Stimulated activated CD4-positive, alpha-beta T cell treated with anti-CD3 and anti-CD28 coated beads, Interleukin-2, amount 100 ng/mL, for 48 hours (primary cell): ENCODE measurements at places on chromosomes 5 and 9.

DNA sequence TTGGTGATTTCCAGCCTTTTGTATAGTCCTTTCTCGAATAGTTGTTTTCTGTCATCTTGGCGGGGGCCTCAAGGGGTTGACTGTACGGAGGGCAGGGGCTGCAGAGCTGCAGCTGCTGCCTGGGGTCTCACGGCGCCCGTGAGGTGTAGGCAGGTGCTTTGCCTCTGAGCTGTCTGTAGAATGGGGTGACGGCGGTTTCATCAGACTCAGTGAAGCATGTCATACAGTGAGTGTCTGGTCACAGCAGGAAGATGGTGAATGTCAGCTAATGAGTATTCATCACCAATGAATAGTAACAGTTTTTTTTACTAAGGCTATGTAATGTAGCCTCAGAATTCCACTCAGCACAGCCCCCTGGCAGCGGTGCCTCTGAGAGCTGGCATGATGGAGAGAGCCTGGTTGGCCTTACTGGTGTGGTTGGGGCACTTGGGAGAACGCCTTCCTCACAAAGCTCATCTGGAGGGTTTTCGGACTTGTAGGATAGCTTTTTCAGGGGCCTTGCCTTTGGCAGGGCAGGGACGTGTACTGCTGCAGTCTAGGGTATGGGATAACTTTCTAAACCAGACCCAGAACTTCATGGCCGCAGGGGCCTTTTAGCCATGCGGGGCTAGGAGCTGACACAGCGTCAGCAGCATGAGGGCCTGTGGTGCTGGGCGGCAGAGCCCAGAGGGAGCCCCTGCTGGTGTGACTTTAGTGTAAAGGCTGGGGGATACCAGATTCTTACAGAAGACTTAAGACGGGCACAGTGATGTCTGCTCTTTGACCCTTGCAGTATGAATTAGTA is 15.0 kb downstream of the TENT4A start:
- no peak for DNase-seq

- no peak for DNase-seq
These were observed 653.6 kb downstream of the RAB3C start for GRCh38 chr5:59236448-59236847.

DNA sequence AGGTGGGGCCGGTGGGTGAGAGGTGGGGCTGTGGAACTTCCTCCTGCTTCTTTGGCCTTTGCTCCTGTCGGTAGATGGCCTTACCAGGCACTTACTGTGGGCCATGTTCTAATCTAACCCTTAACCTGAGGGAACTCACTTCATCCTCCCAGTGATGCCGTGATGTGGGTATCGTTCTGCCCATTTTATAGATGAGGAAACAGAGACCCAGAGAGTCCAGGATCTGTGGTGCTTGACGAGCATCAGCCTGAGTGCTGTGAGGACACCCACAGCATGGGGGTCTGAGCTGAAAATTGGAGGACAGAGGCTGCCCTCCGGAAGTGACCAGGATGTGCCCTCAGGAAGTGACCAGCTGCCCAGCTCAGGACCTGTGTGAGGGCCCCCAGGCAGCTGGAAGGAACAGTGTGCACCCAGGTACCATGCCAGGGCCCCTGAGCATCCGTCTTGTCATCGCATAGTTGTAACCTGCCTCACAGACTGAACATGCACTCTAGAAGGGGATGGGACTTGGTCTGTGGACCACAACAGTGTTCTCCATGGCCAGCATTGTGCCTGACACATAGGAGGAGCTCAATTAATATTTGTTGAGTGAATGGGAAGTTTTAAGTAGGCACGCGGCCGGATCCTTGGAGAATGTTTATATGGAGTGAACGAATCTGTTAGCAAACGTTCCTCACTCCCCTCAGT is 8.5 kb downstream of the NEK6 start:
- no peak for DNase-seq

- DNase-seq: no peak
These were observed 12.6 kb downstream of the QSOX2 start for GRCh38 chr9:136232969-136233368.

DNA sequence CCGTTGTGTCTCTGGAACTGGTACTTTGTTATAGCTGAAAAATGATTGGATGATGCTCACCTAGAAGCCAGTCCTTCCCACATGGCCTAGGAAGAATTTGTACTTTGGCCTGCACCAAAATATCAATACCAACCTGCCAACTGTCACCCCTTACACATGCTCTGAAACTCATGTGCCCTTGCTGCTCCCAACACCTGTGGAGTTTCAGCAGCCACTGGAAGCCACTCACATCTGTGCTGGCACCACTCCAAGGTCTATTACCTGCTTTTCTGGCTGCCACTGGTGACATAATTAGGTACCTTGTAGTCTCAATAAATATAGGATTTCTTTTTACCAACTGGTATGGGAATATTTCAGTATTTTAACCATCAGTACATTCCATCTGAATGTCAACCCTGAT is 363.6 kb downstream of the SH3GL2 start:
- DNase-seq: no peak

DNA sequence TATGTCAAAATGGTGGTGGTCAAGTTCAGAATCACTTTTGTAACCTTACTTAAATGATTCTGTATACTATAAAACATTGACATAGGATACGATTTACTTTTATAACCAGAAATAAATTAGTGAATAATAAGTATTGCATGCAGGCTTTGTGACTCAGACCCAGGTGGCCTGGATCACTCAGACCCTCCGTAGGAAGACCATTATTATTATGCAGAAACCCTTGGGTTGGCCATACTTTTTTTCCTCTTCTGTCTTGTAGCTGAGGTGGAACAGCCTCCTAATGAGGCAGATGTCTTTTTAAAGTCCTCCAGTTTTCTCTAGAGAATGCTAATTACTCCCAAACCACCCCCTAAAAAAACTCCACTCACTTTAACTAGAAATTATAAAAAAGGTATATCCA is 121.9 kb downstream of the LPAR1 start:
- DNase-seq: no peak

DNA sequence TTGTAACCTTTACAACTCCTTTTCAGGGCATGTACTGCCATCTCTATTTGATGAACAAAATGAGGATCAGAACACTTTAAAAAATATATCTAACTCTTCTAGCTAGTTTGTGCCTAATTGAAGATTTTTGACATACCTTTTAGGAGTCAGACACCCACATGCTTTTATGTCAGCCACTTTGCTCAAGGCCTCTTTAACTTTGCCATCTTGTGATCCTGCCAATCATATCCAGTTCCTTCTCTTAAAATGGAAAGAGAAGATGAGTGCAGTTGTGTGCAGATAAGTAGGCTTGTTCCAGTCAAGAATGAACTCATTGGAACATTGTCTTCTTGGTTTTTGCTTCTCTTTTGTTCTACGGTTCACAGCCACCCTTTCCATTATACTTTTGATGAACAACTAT is 425.6 kb upstream of the TNC start:
- DNase-seq: no peak
